ENCODE measurements at places on chromosomes 7 and 10.
A peak's percentile ranks its signal among the peaks of the same experiment; 100 is the strongest.

DNA sequence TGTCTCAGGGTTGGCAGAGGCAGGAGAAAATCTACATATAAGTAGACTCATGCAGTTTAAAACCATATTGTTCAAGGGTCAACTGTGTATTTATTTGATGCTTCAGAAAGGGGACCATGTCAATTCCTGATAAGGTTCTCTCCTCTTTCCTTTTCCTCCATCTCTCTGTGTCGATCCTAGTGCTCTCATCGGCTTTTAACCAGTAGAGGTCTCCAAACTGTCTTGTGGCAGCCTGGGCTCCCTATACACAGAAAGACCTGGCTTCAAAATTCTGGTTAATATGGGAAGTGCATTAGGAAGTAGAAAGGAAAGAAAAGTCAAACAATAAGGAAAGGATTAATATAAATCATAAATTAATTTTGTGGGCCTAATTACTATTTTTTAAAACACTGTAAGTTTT, 304.4 kb upstream of the C7orf33 start:
- peak; percentile 30 for DNase-seq

DNA sequence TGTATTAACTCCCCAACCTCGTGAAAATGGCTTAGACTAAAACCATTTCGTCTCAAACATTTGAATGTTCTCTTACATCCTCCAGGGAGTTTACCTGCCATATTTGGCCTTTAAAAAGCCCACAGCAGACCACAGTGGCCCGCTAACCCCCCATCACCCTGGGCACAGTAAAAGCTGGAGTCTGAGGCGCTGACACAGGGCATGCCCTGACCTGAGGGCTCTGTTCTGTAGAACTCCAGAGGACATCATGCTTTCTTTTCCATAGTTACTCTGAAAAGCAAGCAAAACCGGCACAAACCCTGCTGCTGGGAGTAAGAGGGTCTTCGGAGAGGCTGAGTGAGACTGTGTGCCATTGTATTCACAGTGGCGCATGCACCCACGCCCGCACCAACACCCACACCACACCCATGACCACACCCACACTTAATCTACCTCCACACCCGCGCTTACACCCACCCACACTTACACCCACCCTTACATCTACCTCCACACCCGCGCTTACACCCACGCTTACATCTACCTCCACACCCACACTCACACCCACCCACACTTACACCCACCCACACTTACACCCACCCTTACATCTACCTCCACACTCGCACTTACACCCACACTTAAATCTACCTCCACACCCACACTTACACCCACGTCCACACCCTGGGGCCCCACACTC, 32.1 kb downstream of the LRRC27 start:
- DNase-seq, result peak; percentile 55

DNA sequence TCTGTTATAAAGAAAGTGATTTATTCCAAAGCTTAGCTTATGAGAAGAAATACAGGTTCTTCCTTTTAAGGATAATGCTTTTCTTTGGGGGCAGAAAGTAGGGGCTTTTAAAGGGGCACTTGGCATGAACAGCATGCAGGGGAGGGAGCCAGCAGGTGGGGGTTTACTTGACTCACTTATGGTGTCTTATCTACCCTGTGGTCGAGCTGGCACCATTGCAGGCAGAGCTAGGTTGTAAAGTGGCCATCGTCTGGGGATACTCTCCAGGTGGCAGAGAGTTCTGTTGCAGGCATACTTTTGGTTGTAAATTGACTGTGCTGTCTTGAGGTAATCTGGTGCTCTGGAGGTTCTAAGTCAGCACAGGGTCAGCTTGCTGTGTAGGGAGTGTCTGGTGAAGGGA, 26.3 kb upstream of the IFRD1 start:
- no peak for DNase-seq

GRCh38 chr7:12821746-12822145, 134.3 kb downstream of the ARL4A start:
- DNase-seq, result no peak

DNA sequence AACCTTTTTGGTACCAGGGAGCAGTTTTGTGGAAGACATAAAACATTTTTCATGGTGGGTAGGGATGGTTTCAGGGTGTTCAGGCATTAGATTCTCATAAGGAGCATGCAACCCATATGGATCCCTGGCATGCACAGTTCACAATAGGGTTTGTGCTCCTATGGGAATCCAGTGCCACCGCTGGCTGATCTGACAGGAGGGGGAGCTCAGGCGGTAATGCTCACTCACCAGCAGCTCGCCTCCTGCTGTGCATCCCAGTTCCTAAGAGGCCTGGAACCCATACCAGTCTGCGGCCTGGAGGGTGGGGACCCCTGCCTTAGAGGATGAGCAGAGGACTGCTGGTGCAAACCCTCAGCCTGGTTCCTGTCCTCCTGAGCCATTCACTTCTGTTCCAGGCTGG, 561.7 kb downstream of the SDK1 start:
- DNase-seq, result no peak

DNA sequence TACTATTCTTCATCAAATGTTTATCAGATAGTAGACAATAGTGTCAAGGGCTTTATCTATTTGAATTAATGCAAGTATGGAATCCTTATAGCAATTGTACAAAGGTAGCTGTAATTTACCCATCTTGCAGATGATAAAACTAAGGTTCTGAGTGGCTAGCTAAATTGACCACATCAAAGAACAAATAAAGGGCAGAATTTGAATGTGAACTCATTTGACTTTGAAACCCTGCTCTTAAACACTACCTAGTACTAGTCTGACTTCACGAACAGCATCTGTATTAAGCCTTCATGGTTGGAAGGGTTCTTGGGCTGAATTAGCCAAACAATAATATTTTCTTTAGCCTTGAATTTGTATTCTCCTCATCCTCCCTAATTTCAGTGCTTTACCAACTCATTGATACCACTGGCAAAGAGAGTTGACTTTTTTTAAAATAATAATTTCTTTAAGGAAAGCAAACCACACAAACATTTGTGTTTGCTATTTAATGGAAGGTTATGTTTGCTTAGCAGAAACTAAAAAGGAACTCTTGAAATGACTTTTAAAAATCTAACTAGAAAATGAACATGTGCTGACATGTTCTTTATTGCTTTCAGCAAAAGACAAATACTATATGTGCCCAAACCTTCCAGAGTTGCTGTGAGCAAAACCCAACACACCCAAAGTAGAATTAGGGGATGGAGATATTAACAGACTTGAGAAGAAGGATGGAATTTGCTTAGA, 322.6 kb downstream of the RNLS start:
- no peak for DNase-seq

DNA sequence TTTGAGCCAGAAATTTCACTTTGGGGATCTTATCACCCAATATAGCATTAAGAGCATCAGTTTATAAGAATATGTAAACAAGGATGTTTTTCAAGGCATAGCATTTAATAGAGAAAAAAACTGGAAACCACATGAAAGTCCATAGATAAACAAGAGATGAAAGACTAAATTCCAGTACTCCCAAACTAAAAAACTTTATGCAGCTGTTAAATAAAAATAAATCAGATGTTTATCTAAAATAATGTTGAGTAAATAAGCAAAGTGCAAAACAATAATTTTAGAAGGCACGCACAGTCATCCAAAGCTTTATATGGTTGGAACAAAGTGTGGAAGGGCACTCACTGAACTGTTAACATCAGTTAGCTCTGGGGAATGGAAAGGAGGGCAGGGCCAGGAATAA, 21.0 kb downstream of the RNLS start:
- no peak for DNase-seq

- no peak for DNase-seq
These were observed 77.8 kb downstream of the NAMPT start for GRCh38 chr7:106206826-106207541.

DNA sequence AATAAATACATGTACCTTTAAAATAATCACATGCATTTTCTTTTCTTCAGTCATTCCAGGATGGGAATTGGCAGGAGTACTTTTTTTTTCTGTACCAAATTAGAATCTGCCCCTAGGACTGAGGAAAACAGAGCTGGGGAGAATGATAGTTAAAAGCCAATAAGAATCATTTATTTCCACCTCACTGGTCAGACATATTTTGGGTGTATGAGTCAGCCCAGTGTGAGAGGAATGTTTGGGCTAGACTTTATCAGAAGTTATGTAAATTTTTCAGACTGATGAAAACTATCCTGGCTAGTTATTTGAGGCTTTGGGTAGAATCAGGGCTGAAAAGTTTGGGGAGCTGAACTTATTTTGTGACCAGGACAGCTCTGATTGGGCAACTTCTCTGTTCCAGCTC, 303.1 kb upstream of the NPSR1 start:
- DNase-seq, result peak; percentile 32

DNA sequence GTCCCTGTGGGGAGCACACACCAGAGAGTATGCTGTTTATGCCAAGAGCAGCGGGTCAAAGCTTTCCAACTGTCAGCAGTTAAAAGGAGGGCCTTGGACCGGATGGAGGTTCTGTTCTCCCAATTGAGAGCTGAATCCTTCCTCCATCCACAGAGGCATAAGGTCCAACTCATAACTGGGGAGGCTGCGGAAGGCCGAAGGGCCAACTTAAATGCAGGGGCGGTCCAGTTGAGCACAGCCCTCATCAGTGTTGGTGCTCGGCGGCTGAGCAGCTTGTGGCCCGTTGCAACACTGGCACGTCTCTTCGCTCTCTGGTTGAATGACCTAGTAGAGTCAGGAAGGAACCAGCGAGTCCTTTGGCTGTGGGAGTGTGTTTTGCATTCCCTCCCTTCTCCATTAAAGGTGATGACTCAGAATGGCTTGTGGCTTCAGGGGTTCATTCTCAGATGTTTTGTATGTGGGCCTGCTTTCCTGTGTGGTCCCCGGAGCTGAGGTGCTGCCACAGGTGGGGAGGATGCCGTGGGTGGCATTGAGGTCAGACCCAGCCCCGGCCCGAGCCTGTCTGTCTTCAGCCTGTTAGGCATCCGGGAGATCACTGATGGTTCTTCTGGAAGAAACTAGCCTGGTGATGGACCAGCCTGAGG, 44.8 kb upstream of the DMBT1 start:
- DNase-seq, result no peak

DNA sequence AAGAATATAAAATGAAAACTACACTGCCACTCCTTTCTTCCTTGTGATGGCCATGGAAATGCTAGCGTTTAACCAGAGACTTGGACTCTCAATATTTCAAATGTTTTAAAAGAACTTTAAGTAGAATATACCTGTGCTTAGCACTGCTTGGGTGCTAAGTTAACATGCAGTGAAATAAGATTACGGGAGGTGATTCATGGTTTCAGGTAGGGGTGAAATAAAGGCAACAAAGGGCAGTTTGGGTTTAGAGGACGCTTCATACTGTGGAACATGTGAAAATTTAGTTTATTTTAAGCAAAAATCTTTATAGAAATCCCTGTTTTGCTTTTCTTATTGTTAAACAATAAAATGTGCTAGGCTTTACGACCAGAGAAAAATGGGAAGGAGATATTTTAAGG, 94.0 kb downstream of the PTPRZ1 start:
- DNase-seq, result no peak

DNA sequence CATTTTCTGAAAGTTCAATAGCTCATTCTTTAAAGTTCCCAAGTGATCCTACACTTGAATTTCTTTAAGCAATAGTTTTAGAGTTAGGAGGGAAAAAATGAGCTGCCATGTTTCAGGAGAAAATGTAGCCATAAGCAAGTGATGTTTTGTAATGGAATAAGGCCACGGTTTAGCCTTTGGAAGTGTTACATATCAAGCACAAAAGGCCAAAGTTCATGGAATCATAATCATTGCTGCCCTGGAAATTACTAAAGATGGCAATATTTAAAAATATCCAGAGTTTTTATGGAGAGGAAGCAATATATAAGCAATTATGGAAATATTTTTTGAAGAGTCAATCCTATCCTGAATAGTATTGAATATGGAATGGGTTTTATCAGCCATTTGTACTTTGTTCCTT, 68.4 kb downstream of the ETV1 start:
- no peak for DNase-seq

GRCh38 chr10:48523820-48524758, 80.8 kb downstream of the ARHGAP22 start:
- peak; percentile 54 for DNase-seq

DNA sequence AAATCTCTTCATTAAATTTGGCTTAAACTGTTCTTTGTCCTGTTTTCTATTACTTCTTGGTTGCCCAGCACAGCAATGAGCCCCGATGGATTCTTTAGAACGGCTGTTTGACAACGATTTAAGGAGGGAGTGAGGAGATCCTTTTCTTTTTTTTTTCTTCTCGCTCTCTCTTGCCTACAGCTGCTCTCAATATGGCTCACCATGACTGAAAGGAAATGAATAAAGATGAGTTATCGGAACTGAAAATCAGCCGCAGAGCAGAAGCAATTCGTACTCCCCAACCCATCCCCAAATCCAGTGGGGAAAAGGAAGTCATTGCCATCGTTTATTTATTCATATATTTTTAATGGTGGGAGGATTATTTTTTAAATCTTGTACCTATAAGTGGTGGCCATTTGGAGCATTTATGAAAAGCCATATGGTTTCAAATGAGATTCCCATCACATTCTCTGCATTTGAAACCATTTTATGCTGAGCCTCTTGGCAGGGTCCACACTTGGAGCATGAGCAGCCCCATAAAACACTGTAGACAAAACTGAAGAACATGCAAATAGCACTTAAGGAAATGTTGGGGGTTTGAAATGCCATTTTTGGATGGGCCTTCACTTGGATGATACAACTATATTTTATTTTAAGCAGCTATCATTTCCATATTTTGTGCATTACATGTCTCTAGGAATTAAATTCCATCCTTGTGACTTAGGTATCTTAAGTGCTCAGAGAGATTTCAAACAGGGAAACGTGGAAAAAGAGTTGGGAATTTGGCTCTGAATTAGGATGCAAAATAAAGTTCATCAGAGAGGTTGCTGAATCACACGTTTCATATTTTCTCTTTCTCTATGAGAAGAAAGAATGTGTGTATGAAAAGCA, 107.7 kb upstream of the FZD1 start:
- DNase-seq, result no peak

DNA sequence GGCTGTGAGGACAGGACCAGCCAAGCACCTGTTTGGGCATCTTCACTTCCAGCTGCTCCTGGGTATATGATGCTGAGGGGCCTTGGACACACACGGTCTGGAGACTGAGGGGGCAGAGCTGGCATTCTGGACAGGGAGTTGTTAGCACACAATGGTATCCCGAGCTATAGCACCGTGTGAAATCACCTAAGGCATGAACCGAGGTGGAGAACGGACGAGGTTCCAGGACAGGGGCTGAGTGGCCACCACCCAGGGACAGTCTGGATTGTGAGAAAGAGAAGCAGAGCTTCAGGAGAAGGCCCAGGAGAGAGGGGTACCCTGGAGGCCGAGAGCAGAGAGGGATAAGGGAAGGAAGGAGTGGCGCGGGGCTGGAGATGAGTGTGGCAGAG, 571.8 kb downstream of the TCERG1L start:
- no peak for DNase-seq

GRCh38 chr10:117163061-117163953, 25.2 kb upstream of the VAX1 start:
- peak; percentile 70 for DNase-seq

DNA sequence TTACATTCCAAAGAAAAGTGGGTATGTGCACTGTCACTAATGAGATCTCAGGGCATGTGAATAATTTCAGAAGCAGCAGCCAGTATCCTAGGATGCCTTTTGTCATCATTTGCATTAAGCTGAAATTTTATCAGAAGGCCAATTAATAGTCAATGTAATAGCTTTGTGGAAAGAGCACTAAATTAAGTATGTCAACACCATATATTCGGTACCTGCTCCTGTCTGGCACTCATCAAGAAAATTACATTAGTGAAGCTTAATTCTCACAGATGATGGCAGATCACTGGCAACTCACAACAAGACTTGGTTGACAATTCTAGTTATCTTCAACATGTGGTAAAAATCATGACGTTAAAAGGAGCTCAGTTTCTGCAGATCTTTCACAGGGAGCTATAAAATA, 271.4 kb downstream of the PARD3 start:
- DNase-seq, result peak; percentile 32

GRCh38 chr10:78533098-78533497, 499.4 kb downstream of the RPS24 start:
- DNase-seq, result no peak

- no peak for DNase-seq
These were observed 15.3 kb upstream of the LRRC61 start for GRCh38 chr7:150307904-150308303.

Measured in eye (tissue), 1 donor.